ENCODE measurements at places on chromosomes 11 and 22.

GRCh38 chr11:93481696-93482095 is 61.5 kb downstream of the SMCO4 start:
- no peak for DNase-seq

- no peak for DNase-seq
Measured at GRCh38 chr11:72075109-72075508, 5.2 kb downstream of the NUMA1 start.

DNA sequence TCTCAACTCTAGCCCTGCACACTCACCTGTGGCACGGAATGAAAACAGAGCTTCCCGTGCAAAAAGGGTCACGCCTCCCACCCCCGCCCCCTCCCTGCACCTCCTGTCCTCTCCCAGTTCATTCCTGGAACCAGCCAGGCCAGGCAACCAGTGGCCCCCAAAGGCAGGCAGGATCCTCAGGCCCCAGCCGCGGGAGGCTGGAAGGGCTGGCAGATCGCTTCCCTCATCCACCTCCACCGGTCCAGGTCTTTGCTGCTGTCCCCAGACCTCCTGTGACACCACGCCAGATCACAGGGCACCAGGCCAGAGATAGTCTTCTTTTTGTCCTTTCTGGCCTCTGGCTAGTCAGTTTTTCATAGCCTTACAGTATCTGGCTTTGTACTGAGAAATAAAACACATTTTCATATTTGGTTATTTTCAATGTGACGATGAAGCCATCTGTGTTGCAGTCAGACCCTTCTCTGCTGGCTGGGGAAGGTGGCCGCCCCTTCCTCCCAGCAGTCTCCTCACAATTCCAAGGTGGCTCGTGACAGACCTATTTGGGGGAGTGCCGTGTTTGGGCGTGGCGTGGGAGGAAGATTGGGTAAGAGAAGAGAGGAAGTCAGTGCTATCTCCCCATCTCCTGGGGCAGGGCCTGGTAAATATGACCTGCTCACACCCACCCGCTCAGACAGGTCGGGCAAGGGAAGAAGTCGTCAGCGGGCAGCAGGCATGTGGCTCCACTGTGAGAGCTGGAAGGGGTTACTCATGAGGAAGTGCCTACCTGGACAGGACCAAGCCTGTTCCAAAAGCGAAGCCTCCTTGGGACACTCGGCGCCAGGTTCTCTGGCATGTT is 9.1 kb downstream of the SSH3 start:
- DNase-seq: no peak

DNA sequence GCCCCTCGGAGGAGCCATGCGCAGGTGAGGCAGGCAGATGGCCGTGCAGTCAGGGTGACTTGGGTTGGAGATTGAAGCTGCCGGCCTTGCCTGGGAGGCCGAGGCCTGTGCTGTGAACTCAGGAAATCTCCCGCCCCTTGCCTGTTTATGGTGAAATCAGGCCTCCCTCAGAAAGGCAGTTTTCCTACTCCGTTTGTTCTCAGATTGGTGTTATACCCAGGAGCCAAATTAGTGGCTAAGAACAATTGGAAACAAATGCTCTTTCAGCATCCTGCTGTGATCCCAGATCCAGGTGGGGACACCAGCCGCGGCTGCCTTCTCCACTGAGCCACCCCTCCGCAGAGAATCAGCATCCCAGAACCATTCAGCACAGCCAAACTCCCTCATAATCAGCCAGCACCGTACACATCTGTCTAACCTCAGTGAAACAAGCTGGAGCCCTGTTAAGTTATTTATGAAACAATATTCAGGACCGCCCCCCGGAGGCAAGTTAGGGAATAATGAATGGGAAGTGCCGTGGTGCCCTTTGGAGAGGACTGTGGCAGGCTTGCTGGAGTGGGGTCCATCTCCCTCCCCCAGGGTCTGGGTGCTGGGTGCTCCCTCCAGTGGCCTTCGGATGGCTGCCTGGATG is 60.0 kb downstream of the PKNOX2 start:
- no peak for DNase-seq

DNA sequence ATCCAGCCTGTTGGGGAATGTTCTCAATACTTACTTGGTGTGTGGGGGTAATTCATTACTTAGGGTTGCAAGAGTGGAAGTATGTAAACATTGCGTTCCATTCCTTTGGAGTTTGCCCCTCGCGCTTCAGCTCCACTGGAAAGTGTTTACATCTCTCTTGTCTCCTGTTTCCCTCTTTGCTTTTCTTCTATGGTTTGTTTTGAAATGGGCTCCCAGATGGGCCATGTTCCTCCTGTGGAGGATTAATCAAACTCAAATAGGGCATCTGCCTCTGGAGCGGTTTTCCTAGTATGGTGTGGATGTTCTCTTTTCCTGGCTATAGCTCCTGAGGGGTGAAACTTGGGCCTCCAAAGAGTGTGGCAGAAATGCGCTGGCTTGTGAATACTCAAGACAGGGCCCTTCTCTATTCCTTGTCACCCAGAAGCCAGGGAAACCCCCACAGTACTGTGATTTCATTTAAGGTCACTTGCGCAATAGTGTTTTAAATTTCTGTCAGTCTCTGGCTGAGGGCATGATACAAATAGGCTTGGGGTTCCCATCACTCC is 51.9 kb downstream of the CD44 start:
- no peak for DNase-seq

DNA sequence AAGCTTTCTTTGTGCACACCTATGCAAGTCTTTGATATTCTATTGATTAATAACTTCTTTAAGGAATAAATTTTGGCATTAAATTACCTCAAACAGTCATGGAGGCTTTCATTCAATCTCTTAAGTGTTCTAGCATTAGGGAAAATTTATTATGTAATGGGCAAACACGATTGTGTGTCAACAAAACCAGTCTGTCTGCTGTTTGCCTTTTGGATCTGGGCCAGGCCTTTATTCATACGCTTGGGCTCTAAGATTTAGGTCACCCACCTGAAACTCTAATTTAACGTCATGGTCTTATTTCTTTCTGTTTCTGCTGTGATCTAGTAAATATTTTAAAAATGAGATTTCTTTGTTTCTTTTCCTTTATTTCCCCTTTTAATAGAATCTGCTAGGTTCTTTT is 1270.6 kb downstream of the LRRC4C start:
- DNase-seq: no peak

- no peak for DNase-seq
Measured at GRCh38 chr11:58622344-58622743, at the start of gene CNTF. TSS of gene CNTF (plus strand) at chr11:58622665. CDS start at chr11:58622753, 88 bp downstream.

DNA sequence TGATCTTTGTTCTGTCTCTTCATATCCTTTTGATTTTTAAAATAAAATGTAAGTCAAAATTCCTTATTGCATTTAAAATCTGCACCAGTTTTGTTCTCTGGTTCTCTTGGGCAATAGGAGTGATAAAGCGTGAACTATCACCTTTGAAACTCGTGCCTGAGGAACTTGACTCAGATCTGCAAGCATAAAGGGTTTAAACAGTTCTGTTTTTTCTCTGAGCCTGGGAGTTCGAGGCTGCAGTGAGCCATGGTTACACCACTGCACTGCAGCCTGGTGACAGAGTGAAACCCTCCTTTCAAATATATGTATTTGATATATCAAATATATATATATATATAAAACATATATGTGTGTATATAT is 38.9 kb upstream of the CLMP start:
- no peak for DNase-seq

- no peak for DNase-seq
Measured at GRCh38 chr22:19732403-19733113, 9.2 kb downstream of the GP1BB start.

DNA sequence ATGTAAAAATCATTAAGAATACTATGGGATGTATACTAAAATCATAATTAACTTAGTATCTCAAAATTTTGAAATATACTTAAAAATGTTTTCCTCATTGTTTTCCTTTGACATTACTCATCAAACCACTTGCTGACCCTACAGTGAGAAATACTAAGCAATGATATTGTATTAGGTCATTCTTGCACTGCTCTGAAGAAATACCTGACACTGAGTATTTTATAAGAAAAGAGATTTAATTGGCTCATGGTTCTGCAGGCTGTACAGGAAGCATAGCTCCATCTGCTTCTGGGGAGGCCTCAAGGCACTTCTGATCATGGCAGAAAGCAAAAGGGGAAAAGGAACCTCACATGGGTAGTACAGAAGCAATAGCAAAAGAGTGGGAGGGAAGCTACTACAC is 950.9 kb upstream of the CHORDC1 start:
- no peak for DNase-seq

- no peak for DNase-seq
Measured at GRCh38 chr11:125348674-125349309, 147.3 kb downstream of the FEZ1 start.

- DNase-seq: no peak
Measured at GRCh38 chr11:66315921-66316811, 678 bp downstream of the CD248 start.

DNA sequence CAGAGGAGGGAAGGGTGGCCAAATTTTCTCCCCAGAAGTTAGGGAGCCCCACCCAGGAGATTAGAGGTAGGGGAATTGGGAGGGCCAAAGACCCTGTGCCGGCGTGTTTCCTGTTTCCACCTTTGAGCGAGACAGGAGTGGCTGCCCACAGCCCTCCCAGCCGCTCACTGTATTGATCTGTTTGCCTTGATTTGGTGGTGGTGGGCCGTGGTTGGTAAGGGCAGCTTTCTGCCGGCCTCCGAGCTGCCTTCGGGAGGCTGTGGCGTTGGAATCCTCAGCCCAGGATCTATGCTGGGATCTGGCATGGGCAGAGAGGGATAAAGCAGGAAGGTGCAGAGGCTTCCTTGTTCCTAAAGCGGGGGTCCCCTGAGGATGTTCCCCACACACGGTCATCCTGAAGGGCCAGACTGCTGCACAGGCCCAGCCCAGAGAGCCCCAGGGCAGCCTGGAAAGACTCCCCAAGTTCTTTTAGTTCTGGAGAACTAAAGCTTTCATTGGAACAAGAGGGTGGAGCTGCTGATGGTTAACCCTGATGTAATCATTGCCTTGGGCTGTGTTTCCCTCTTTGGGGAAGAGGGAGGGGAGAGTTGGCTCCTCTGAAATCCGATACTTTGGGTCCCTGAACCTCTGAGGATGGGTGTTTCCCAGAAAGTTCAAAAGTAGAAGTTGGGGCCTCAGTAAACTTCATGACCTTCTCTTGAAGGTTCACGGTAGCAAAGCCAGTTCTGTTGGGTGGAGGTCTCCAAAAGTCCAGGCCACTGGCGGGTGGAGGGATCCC is 7.2 kb downstream of the FAM83F start:
- DNase-seq: no peak

GRCh38 chr11:75450236-75450635 is 17.2 kb upstream of the KLHL35 start:
- DNase-seq: no peak

DNA sequence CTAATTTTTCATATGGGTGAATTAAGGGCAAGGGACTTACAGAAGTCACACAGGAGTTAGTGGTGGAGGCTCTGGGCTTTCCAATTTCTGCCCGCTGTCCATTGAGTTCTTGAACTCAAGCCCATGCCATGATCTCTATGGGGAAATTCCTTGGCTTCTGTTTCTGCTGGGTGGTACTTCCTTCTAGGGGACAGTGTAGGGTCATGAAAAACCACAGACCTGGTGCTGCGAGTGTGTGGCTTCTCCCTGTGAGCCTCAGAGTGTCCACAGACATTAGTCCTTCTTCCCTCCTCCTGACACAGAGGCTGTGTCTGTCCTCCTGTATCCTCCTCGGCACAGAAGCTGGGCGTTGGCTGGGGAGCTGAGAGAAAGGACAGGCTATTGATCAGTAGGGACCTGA is 6.3 kb upstream of the SEZ6L start:
- no peak for DNase-seq

DNA sequence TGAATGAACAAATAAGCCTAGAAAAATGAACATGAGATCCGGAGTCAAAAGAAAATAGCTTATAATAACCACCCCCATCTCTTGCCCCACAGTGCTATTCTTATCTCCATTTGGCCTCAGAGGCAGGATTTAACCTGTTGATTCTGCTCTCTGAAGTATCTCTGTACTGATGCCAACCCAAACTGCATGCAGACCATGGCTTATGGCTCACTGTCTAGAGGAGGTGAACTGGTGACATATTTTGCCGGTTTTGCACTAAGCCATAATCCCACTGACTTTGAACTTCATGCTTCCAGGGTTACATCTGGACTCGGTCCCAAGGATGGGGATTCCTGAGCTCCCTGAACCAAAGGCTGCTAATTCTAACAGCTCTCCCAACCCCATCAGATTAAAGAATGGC is 397.1 kb downstream of the TENM4 start:
- DNase-seq: no peak

DNA sequence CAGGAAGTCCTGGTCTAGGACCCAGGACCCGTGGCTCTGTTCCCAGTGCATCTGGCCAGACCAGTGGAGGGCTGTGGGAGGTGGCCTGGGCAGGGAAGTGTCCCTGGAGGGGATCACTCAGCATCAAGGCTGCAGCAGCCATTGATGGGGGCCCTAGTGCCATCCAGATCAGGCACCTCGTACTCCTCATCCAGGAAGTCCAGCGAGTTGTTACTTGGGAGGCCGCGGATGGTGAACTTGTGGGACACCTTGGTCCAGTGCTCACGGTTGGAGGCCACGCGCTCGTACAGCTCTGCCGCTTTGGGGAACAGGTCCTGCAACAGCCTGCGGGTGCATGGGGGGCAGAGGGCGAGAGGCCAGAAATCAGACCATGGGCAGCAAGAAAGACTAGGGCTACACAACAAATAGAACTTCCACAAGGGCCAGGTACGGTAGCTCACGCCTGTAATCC is 96.9 kb downstream of the PDE2A start:
- no peak for DNase-seq

DNA sequence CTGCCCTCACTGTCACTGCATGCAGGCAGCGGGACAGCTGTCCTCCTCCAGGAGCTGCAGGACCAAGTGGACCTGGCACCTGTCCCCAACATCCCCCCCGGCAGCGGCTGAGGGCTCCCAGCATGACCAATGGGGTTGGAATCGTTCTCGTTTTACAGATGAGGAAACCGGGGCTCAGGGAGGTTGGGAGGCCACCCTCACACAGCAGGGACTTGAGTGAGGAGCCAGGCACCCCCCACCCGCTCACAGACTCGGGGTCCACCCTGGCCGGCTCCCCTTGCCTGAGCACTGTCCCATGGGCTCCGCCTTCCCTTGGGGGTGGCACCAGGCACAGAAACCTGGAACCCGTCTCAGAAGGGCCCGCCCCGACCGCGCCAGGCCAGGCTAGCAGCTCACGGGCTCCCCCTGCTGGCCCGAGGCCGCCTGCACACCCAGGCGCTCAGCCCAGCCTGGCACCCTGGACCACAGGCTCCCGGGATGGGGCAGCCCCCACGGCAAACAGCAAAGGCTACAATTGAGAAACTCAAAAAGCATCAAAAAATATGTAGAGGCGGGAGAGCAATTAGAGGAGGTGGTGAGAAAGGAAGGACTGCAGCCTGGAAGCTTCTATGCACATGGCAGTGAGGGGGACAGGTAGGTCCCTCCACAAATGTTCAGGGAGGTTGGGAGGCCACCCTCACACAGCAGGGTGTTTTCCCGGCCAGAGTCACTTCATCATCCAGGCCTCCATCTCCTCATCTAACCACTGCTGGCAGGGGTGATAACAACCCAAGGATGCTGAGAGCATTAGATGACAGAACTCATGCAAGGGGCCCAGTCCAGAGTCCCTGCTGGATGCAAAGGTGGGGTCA is 12.8 kb downstream of the MACROD1 start:
- DNase-seq: no peak

- DNase-seq: no peak
Measured at GRCh38 chr11:66651016-66651415, 12.5 kb downstream of the RBM4 start.

- no peak for DNase-seq
Measured at GRCh38 chr11:126440792-126441514, 85.5 kb downstream of the ST3GAL4 start.
